Activated effector memory CD4-positive, alpha-beta T cell treated with anti-CD3 and anti-CD28 coated beads, Interleukin-2, amount 50 U/mL, for 16 hours (primary cell): ENCODE measurements at places on chromosomes 3 and 15.
A peak's percentile ranks its signal among the peaks of the same experiment; 100 is the strongest.

GRCh38 chr15:68384451-68385239 is 47.3 kb downstream of the ITGA11 start:
- peak; percentile 48 for DNase-seq

- no peak for DNase-seq
Measured at GRCh38 chr3:53236112-53236841, 19.5 kb downstream of the TKT start.

DNA sequence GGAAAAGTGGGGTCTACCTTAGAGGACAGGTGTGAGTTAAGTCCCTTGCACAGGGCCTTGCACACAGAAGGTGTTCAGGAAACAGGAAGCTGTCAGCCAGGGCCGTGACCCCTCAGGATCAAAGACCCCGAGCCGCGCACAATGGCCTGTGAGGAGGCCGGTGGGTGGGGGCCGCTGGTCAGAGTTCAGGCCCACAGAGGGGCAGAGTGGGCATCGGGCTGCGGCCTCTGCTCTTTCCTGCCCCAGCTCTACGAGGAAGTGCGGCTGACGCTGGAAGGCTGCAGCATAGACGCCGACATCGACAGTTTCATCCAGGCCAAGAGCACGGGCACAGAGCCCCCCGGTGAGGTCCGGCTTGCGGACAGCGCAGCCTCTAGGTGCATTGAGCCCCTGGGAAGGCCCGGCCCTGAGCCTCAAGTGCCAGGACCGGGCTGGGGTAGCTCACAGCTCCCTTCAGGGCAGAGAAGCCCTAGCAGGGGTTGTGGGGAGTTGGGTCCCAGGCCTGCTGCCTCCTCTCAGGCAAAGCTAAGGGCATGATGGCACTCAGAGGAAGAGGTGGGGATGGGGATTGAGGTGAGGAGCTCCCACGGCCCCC is 37.2 kb downstream of the PSTPIP1 start:
- no peak for DNase-seq

GRCh38 chr15:31245756-31246155 is 80.9 kb upstream of the KLF13 start:
- no peak for DNase-seq

DNA sequence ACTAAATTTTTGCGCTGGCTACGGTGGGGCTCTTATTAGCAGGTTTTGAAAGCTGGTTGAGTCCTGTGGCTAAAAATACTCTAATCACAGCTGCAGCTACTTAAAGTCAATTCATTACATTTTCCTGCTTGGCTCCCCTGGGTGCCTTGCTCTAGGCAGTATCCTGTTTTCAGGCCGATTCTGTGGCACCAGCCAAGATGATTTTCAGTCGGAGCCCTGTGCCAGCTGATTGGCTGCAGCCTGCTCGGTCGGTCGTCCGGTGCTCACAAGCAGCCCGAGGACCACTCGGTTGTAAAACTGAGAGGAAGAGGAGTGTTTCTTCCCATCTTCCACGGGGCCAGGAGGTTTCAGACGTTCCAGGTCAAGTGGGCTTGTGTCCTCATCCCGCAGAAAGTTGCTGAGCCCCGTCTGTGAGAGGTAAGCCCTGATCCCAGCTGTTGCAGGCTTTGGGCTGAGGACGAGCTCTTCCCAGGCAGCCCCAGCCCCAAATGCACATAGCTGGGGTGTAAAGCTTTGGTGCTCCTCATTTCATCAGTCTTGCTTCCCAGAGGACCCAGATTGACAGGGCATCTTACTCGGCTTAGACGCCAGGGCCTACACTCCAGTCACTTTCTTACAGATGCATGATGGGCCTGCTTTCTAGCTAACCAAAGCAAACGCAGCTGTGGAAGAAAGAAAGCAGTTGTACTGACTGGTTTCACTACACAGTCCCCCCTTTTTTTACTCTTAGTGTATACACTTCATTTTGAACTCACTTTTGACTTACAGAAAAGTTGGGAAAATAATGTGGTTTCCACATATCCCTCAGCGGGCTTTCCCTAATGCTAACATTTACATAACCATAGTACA is 15.9 kb downstream of the LYSMD4 start:
- no peak for DNase-seq
